HFFc6 (cell line): ENCODE measurements at places on chromosomes 4 and X.

DNA sequence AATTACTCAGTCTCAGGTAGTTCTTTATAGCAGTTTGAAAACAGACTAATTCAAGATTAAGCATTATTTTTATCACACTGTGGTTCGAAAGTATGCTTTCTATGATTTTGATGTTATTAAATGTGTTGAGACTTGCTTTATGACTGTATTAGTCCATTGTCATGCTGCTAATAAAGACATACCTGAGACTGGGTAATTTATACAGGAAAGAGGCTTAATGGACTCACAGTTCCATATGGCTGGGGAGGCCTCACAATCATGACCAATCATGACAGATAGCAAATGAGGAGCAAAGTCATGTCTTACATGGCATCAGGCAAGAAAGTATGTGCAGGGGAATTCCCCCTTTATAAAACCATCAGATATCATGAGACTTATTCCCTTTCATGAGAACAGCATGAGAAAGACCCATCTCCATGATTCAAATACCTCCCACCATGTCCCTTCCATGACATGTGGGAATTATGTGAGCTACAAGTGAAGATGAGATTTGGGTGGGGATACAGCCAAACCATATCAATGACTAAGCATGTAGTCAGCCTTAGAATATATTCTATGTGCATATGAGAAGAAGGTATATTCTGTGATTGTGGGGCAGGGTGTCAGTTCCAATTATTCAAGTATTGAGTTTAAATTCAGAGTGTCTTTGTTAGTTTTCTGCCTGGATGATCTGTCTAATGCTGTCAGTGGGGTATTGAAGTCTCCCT lies 44.6 kb upstream of the UGT2A1 start:
- DNase-seq = no peak

DNA sequence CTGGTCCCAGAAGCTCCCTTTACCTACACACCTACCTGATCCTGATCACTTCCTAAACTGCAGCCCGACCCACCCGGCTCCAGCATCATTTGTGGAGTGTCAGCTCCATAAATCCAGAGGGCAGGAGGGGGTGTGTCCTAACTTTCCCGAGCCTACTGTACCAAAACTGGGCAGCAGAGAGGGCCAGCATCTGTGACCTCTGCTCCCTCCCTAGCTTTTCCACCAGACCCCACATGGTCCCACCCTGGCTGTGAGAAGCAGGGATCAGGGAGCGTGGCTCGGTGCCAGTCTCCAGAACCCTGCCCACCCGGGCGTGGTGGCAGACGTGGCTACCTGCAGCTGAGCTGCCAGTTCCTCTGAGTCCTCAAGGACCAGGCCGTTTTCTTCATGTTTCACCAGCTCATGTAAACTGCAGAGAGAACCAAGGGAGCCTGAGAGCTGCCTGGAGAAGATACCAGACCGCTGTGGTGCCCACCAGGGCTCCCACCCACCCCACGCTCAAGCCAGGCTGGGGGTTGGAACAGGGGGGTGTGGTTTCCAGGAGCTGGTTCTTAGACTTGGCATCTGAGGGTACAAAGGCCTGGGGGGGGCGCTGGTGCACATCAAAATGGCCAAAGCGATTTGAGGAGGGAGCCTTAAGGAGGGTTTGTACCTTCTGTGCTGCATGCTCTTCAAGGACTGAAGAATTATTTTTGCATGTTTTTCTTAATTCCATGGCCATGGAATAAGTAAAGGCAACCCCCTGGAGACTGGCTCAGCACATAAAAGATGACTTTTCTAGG lies 76.7 kb upstream of the DRD5 start:
- no peak for DNase-seq

- DNase-seq = peak; percentile 39
These were observed 863 bp upstream of the XPNPEP2 start for GRCh38 chrX:129737916-129738315.

DNA sequence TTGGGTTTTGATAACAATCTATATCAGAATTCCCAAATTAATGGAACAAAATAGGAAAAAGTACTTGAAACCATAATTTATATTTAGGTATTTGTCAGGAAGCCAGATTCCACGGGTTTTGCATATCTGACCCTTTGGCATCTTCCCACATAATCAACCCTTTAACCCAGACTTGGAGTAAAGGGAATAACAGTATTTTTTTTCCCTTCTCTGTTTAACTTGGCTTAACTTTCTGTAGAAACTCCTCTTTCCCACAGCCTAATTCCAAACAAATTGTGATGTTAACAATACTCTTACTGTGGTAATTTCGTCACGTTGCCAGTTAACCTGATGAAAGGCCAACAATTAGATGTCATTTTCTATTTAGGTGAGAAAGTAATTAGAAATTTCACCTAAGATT lies 49.4 kb upstream of the GUCY1A1 start:
- no peak for DNase-seq

DNA sequence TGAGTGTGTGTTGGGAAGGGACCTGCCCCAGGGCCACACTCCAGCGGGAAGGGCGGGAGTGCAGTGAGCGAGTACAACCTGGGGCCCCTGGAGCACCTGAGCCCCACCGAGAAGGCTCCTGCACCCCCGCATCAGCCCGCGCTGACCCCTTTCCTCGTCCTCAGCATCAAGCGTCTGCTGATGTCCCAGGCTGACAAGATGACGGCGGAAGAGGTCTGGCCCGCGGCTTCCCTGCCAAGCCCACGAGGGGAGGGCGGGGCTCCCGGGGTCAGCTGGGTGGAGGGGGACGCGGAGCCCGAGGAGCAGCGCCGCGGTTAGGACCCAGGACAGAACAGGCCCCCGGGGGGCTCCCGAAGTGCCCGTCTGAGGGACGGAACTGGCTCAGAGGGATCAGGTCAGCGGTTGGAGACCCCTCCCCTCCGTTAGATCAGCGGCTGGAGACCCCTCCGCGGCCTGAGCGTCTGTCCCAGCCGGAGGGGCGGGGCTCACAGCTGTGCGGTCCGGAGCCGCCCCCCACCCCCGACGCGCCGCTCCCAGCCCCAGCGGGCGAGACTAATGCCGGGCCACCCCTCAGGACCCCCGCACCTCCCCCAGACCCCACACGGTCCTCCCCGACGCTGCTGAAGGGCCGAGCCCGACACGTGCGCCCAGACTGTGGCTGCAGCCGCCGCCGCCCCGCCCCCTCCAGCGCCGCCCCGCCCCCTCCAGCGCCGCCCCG lies 6.7 kb downstream of the MYL5 start:
- DNase-seq = no peak

DNA sequence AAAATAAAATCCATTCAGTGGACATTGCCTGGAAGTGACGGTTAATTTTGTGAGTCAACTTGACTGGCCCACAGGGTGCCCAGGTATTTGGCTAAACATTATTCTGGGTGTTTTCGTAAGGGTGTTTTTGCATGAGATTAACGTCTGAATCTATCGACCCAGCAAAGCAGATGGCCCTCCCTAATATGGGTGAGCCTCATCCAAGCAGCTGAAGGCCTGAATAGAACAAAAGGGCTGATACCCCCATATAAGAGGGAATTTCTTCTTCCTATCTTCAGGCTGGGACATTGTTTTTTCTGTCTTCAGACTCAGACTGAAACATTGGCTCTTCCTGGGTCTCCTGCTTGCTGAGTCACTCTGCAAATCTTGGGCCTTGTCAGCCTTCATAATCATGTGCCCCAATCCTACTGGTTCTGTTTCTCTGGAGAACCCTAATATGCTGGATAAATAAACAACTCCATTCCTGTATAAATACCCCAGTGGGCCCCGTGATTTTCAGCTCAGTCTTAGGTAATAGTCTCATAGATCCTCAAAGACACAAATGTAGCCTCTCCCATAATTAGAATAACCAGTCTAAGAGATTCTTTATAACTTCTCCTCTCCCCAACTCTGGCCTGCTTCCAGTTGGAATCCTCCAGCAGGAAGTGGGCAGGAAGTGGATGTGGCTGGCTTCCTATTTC lies 33.1 kb upstream of the DDX3X start:
- DNase-seq = peak; percentile 82

- peak; percentile 10 for DNase-seq
These were observed 429 bp downstream of the NOCT start for GRCh38 chr4:139015948-139016471.

GRCh38 chrX:22192419-22193060 lies 80.2 kb upstream of the CBLL2 start:
- peak; percentile 37 for DNase-seq
